ENCODE measurements at places on chromosomes 4 and X. TPM values are rescaled to one million over a fixed set of nuclear protein-coding genes. Genes with fewer than 3 reads are reported as not detected.

DNA sequence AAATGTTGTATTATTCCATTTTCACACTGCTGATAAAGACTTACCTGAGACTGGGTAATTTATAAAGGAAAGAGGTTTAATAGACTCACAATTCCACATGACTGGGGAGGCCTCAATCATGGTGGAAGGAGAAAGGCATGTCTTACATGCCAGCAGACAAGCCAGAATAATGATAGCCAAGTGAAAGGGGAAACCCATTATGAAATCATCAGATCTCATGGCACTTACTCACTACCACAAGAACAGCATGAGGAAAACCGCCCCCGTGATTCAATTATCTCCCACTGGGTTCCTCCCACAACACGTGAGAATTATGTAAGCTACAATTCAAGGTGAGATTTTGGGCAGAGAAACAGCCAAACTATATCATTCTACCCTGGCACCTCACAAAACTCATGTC, 2535.1 kb downstream of the ARAP2 start:
- H3K36me3 ChIP-seq: no peaks in the 10 kb centered on the region
- no peaks in the 10 kb centered on the region for H3K4me1 ChIP-seq
- H3K4me3 ChIP-seq: no peak overlapping the region
- DNase-seq: no peak
- H3K27me3 ChIP-seq: no peaks in the 10 kb centered on the region

DNA sequence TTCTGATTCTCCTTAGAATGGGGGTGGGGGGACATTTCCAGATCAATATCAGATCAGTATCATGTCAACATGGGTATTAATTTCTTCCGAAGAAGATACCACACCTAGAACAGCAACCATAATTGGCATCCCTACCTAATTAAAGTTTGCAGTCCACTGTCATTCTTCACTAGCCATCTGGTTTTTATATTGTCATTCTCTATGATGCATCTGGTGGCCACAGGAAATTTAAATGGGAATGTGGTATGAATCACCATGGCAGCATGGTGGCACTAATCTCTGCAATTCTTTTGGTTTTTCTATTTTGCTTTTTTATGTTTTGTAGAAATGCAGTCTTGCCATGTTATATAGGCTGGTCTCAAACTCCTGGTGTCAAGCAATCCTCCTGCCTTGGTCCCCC, 16.6 kb upstream of the UBE2D3 start:
- H3K4me3 ChIP-seq: no peak overlapping the region
- H3K36me3 ChIP-seq: no peaks in the 10 kb centered on the region
- no peaks in the 10 kb centered on the region for H3K4me1 ChIP-seq

DNA sequence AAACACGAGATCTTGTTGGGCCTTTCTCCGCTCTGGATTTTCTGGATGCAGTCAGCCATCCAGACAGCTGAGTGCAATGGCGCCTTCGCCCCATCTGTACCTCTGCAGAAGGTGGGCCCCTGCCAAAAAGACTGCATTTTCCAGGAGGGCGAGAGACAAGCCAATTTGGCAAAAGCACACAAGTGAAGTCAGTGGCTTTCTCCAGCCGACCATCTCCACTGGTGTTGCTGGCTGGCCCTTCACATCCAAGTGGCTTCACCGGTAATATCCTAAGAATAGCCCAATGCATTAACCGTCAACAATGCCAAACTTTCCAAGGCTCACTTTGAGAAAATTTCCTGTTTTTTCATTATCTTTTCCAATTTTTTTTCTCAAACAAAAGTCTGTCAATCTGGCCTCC, 96.2 kb upstream of the MXRA5 start:
- H3K27me3 ChIP-seq: no peaks in the 10 kb centered on the region
- H3K4me1 ChIP-seq: no peaks in the 10 kb centered on the region
- no peak overlapping the region for H3K4me3 ChIP-seq
- no peak for DNase-seq
- H3K36me3 ChIP-seq: no peaks in the 10 kb centered on the region

DNA sequence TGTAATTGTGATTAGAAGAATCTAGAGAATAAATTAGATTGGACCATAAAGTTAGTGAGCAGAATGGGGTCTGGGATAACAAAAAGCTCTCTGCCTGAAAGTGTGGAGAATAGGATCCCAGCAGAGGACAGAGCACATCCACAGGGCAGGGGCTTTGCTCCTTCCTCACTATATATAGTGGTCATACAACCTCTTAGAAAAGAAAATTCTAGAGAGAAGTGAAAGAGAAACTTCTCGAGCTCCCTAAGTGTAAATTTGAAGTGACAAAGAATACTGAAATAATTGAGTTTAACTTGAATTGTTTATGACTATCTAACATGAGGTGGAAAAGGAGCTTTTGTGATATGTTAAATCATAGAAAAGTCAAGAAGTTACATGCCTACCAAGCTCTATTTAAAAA, 14.9 kb downstream of the ADAM29 start:
- no peak overlapping the region for H3K4me3 ChIP-seq
- no peaks in the 10 kb centered on the region for H3K27me3 ChIP-seq
- H3K4me1 ChIP-seq: no peaks in the 10 kb centered on the region
- no peak for DNase-seq

DNA sequence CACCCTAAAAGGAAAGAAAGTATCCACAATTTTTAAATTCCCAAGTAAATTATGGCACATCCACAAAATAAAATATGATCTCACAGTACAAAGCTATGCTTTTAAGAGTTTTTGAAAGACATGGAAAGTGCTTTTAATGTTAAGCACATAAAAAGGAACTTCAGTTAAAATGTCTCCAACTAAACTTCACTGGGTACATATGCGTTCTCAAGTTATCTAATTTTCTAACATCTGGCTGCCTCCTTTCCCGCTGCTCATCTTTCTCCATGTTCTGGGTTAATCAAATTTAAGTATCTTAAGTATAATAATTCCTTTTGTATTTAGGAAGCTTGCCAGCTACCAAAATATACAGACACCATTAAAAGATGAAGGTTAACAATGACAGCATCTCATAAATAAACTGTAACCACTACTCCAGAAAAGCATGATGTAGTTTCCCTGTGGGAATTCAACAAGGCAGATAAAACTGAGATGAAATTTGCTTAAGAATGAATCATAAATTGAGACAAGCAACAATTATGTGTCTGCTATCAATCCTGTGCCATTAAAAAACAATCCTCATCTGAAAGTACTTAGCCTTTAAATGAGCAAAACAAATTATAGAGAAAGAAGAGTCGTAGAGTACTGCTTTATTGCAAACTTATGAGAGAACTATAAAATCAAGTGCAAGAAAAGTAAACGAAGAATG, 25.1 kb downstream of the PRSS12 start:
- no peak overlapping the region for H3K4me3 ChIP-seq
- no peak overlapping the region for H3K27ac ChIP-seq
- H3K4me1 ChIP-seq: no peaks in the 10 kb centered on the region
- no peak for DNase-seq
- H3K36me3 ChIP-seq: no peaks in the 10 kb centered on the region
- no peaks in the 10 kb centered on the region for H3K27me3 ChIP-seq

GRCh38 chr4:41857226-41857641, 78.0 kb upstream of the TMEM33 start:
- no peak overlapping the region for H3K27ac ChIP-seq
- H3K4me3 ChIP-seq: no peak overlapping the region
- DNase-seq: no peak
- H3K4me1 ChIP-seq: no peaks in the 10 kb centered on the region

DNA sequence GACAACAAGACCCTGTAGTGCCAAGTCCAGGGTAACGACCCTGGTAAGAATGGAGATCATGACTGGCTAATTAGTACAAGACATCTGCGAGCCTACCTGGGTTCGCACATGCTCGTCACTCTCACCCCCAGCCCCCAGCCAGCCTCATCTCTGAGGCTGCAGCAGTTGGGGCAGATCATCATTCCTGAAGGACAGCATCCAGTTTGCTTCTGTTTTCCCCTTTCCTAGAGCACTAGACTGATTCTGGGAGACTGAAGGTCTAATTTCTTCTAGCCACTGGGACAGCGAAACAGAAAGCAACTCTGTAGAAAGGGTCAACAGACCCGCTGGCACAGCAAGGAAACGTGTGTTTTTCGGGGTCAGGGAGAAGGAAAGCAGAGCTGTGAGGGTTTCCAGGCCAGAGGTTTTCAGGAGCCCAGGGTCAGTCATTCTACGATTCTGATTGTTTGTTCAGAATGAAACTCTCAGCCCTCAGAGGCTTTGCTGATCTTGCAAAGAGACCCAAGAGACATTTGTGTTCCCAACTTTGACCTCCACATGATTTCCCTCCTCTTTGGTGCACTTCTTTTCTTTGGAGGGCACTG, 343.1 kb upstream of the NOCT start:
- no peaks in the 10 kb centered on the region for H3K27me3 ChIP-seq
- no peaks in the 10 kb centered on the region for H3K4me1 ChIP-seq
- no peak overlapping the region for H3K4me3 ChIP-seq
- DNase-seq: no peak
- H3K36me3 ChIP-seq: no peaks in the 10 kb centered on the region

GNL3L gene
- 40.2 TPM for total RNA-seq

ODAPH gene
- total RNA-seq: not detected

OPN1MW3 gene
- not detected for total RNA-seq

HSFX4 gene
- total RNA-seq: not detected
